ENCODE measurements at places on chromosomes 2 and 18.

DNA sequence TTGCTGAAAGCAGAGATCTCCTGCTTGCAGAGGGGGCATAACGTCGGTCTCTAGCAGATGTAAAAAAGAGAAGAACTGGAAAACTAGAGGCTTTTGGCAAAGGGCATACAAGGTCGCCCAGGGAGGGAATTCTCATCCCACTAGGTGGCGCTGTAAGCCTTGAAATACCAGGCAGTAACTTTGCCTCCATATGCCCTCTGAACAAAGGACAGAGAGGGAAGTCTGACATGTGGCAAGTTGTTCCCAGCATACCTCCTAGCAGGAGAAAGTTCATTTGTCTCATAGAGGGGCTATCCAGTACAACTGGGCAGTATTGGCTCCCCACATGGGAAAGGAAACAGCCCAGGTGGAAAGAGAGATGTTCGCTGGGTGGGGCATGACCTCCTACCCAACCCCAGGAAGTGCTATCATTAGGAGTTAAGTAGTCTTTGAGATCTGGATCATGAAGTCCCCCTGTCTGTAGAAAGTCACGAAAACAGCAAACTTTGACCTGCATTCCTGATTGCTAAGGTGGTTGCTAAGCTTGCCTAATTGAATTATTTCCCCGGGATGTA lies 39.9 kb downstream of the STK17B start:
- DNase-seq: peak; percentile 49

GRCh38 chr2:54638774-54639187 lies 84.7 kb upstream of the EML6 start:
- no peak for DNase-seq

DNA sequence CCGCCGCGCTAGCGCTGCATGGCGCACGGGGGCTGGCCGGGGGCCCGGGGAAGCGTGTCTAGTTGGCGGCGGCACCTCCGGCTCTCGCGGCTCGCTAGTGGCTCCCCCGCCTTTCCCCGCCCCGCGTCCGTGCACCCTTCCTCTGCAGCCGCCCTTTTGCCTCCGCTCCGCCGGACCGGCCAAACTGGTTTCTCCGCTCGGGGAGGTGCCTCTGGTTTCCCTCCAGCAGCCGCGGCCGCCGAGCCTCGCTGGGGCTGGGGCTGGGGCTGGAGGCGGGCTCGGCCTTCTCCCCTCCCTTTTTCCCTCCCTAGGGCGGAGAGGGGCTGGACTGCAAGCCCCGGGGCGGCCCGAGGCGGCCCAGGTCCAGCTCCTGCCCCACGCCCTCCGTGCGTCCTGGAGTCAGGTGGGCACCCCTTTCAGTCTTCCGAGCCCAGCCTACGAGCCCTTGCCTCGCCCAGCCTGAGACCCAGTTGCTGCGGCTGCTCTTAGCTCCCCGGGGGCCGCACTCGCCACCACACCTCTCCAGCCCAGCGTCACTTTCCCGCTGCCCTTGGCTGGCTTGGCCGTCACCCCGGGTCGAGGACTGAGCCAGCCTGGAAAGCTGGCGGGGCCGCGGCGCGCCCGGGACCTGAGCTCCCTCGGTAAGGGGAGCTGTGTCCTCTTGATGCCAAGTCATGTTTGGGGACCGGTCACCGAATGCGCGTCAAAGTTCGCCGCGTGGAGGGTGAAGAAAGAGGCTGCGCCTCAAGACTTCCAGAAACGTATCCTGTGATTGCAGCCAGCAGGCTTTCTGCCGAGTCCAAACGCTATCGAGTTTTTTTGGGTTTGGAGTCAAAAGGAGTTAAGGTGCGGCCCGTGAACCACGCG lies at the start of gene ATP8B1:
Gene ATP8B1, minus strand, starts transcription at position 213 of the 867 bp plus-strand sequence. CDS start 71,508 bp downstream, outside the sequence.
- peak; percentile 67 for DNase-seq

- no peak for DNase-seq
Observed at GRCh38 chr18:45083226-45083855, 402.7 kb downstream of the SETBP1 start.

DNA sequence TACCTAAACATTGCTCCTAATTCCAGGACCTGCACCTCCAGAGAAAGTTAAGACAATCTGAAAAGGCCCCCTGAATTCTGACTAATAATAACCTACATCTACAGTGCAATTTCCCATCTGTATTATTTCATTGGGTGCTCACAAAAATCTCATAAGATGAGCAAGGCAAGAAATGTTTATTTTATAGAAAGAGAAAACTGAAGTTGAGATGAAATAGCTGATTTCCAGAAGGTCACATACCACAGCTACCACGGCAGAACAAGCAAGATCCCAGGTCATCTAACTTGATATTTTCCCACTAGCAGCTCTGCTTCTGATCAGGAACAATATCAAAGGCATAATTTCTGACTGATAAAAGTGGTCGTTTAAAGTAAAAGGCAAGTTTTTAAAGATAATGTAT lies 105.8 kb upstream of the COL5A2 start:
- no peak for DNase-seq

GRCh38 chr18:77544792-77545191 lies 295.1 kb downstream of the GALR1 start:
- no peak for DNase-seq

- DNase-seq: no peak
Observed at GRCh38 chr2:173754165-173754564, 211.0 kb downstream of the SP3 start.

DNA sequence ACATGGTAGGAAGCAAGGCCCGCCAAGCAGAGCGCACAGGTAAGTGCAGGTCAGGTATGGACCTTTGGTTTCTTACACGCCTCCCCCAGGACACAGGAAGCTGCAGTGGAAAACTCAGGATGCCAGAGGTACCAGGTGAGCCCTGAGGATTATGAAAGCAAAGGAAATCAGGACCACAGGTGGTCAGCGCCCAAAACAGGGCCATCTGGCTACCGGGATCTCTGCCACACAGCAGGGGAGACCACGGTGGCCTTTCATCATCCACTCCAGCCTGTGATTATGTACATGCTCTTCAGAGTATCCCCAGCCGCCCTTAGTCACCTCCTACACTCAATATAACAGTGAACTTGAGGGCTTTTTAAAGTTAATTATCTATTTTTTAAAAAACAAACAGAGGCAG lies 125.5 kb upstream of the EPC2 start:
- no peak for DNase-seq

- peak; percentile 46 for DNase-seq
Observed at GRCh38 chr2:100891906-100892642, 72.1 kb downstream of the NPAS2 start.

- DNase-seq: no peak
Observed at GRCh38 chr2:157432475-157433106, 11.3 kb downstream of the CYTIP start.

GRCh38 chr2:191245869-191246531 lies 796 bp downstream of the MYO1B start:
- peak; percentile 87 for DNase-seq

GRCh38 chr2:197454923-197455322 lies 1.6 kb downstream of the COQ10B start:
- DNase-seq: no peak

GRCh38 chr2:241214766-241215165 lies 26.3 kb downstream of the ANO7 start:
- peak; percentile 11 for DNase-seq

DNA sequence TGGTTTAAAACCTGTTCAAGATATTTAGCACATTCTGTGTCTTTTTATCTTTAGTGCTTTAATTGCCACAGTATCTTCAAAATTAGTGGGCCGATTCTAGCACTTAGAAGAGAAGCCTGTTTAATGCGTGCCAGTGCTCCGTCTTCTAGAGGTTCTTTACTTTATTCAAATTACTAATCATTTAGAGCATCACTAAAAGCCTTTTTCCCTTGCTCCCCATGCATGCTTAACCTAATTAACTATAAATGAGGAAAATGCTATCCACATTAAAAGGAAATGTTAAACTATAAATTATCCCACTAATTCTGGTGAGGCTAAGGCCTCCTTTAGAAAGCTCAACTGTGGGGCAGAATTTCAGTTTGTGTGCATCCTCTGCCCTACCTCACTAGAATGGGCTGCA lies 31.5 kb upstream of the INSIG2 start:
- no peak for DNase-seq

GRCh38 chr18:2881840-2882195 lies 35.0 kb downstream of the EMILIN2 start:
- DNase-seq: no peak

GRCh38 chr2:167279810-167280209 lies 391.5 kb downstream of the XIRP2 start:
- DNase-seq: no peak

DNA sequence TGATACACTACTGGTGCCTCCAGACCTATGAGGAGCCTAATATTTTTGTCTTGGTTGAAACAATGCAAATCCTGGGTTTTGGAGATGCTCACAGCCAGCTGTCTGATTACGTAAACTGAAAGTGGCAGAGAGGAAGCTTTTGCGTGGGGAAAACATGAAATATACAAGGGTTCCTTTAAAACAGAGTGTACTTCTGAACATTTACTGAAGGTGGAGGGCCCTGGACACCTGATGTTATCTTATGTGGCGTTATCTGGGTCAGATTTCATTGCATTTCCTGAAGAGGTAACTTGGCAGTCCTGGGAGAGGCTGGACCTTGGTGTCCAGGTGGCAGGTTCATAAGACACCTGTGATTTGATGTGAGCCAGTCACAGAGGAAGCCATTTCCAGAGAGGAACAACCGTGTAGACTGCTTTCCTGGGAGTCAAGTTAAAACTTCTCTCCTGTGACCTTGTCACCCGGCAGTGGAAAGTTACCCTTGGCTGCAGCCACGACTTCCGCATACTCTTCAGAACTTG lies 105.0 kb downstream of the NEDD4L start:
- DNase-seq: no peak

GRCh38 chr2:58540681-58541080 lies 299.6 kb upstream of the FANCL start:
- DNase-seq: no peak

GRCh38 chr18:62045316-62045715 lies 141.5 kb downstream of the PIGN start:
- DNase-seq: peak; percentile 8

- no peak for DNase-seq
Observed at GRCh38 chr2:137155356-137156104, 390.2 kb downstream of the THSD7B start.

DNA sequence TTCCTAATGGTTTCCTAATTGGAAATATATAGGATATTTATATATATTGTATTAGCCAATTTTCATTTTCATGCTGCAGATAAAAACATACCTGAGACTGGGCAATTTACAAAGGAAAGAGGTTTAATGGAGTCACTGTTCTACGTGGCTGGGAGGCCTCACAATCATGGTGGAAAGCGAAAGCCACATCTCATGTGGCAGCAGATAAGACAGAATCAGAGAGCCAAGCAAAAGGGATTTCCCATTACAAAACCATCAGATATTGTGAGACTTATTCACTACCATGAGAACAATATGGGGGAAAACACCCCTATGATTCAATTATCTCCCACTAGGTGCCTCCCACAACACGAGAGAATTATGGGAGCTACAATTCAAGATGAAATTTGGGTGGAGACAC lies 242.5 kb upstream of the NETO1 start:
- DNase-seq: no peak

DNA sequence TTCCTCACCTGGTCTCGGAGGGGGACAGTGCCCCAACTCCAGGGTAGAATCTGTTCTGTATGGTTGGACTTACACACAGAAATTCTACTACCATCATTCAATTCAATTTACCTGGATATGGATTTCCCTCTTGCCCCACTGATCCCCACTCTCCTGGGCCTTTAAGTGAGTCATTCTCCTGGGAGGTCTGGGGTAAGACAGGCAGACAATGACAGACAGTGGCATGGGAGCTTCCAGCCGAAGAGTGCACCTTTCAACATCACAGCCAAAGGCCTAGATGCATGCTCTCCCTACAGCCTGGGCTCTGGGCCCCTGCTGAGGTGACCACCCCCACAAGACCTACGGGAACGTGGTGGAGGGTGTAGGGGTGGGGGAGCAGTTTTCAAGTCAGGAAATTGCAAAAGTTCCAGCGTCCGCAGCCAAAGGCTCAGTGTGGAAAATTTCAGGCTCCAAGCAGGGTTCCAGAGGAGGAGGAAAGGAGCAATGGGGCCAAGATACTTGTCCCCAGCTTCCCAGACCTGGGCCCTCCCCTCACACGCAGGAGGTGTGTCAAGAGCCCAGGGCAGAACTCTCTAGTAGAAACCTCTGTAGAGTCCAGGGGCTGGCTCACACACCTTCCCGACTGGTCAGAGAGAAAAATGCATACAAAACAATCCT lies 296.4 kb downstream of the CYP26B1 start:
- no peak for DNase-seq
